Globus pallidus (tissue), 1 donor: ENCODE measurements at places on chromosomes 3 and 15.
A peak's percentile ranks its signal among the peaks of the same experiment; 100 is the strongest.

- DNase-seq, result no peak
Measured at GRCh38 chr3:162329514-162329913, 832.9 kb downstream of the OTOL1 start.

DNA sequence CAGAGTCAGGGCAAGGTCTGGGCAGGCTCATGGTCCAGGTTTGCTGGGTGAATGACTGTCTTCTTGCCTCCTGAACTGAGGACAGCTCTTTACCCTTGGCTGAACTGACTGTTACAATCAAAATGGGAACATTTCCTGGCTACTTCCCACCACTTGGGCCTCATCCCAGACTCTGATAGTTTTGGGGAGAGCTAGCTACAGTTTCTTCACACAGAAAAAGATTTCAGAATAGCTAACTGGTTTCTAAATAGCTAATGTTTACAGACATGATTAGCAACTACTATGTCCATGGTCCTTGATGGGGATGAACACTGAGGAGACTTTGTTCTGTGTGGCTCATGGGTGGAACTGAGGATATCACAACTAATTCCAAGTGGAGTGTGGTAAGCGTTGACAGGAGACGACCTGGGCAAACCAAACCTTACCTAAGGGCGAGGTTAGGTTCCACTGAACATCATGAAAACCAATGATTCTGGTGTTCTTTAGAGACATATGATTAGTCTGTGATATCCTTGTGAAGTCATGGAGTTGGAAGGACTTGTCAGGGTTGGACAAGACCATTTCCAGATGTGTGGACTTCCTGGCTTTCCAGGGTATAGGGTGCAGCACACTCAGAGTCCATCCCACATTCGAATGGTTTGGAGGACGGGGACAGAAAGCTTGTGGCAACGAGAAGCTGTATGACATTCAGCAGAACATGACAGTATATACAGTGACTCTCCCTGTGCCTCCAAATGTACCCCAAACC, 7.3 kb downstream of the ALPK3 start:
- DNase-seq, result no peak

- DNase-seq, result no peak
Measured at GRCh38 chr3:69869643-69870042, 129.9 kb upstream of the SAMMSON start.

- DNase-seq, result no peak
Measured at GRCh38 chr3:193744048-193744821, 151.2 kb downstream of the OPA1 start.

DNA sequence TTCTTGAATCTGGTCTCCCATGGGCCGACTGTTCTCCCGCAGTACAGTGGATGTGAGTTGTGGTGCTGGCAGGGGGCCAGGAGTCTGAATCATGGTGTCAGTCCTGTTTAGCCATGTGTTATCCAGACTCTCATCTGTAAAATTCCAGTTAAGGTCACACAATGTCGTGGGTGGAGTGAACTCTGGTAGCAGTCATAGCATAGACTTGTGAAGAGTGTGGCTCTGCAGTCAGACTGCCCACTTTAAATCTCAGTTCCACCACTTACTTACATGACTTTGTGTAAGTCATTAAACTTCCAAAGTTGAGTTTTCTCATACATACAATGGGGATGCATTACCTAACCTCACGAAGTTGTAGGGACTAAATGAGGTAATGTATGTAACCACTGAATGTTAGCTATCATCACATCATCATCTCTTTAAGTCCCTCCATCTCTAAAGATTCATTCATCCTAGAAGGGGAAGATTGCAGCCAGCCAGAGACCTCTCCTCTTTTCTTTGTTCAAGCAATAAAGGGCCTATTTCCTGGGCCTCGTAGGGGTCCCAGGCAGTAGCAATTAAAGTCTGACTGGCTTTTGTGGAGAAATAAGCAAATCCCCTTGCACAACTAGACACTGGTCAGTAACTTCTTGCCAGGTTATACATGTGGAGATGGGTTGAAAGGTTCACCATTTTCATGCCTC, 93.9 kb downstream of the PCCB start:
- DNase-seq, result peak; percentile 29

GRCh38 chr3:35643495-35643894, 4.2 kb downstream of the ARPP21 start:
- no peak for DNase-seq

- DNase-seq, result peak; percentile 18
Measured at GRCh38 chr15:89777782-89778380, 1.7 kb downstream of the MESP2 start.

GRCh38 chr3:139302801-139303113, 41.1 kb upstream of the MRPS22 start:
- DNase-seq, result no peak

DNA sequence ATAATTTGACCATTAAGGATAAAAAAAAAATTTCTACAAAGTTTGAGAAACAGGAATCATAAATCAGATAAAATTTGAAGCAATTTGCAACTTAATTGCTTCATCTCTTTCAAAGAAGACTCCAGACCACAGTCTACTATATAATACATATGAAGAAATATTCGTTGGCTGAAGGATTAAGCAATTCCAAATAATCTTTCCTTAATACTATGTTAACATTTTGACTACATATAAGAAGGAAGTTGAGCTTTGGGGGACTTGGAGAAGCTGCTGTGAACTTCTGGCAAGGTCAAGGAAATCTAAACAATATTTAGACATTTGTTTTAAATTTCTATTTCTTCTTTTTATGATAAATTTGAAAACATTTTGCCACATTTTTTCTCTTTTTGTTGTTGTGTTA, 13.5 kb upstream of the GABRR3 start:
- DNase-seq, result no peak

DNA sequence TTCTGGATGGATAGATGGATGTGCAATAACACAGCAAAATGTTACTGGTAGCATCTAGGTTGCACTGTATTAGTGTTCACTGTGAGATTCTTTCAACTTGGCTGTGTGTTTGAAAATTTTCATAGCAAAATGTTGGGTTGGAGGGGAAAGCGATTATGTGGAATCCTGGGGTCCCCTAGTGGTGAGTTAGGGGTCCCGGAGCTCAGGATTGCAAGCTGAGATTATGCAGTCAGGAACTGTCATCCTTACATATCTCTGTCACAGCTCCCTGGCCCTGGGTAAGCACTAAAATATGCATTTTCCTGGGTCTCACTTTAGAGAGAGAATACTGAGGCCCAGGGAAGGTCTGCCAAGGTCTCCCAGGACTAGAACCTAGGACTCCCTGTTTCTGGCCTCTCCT, 77.2 kb downstream of the CEMIP start:
- no peak for DNase-seq

DNA sequence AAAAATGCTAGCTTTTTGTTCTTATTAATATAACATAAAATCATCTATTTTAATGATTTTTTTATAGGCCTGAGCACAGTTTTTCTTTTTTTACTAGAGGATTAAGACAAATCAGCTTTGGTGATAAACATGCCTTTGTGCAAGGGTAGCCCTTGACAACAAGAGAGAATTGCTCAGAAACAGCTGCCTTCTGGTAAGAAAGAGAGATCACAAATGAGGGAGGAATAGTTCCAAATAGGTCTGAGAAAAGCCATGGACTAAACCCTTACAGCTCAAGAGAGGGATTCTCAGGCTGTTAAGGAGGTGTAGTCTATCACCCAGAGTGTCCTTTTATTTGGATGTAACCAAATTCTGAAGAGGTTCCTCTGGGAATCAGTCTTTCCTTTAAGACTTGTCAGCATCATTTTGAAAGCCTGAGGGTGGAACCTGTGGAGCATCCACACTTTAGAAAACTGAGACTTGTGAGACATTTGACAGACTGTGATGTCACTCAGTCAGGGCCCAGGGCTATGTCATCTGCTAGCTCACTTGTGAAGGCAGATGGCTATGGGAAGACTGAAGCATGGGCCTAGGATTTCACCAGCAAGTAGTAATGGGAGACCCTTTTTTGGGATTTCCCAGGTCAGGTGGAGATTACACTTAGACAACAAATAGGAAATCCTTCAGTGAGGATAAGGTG, 102.9 kb upstream of the KCNAB1 start:
- DNase-seq, result no peak

DNA sequence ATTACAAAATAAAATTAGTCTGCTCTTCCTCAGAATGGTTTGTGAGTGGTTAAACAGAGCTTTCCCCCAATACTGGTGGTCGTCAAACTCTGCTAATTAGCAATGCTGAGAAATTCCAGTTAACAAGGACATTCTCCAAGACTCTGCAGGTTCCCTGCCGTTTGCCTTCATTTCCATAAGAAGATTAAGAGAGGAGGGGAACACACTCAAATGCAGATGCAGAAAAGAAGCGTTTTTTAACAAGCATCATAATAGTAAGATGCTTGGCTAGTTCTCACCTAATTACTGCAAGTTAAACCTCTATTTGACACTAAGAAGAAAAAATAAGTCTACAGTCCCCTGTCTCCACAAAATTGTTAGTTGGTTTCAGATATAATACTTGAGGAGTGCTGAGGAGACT, 3.7 kb upstream of the SOX2 start:
- DNase-seq, result no peak

DNA sequence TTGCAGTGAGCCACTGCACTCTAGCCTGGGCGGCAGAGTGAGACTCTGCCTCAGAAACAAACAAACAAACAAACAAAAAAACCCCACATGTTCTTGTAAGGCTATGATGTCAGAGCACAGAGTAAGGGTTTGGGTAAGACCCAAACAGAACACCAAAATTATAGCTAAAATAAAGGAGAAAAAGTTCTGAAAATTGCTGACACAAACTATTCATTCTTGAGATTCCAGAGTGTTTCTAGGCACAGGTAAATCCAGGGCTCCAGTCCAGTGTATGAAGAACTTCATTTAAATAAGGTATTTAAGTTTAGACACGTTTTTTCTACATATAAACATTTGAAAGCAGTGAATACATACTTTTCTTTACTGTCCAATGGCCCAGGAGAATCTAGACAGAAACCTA, 3.9 kb downstream of the CDC25A start:
- no peak for DNase-seq

GRCh38 chr15:42402455-42403205, 43.3 kb downstream of the CAPN3 start:
- no peak for DNase-seq

DNA sequence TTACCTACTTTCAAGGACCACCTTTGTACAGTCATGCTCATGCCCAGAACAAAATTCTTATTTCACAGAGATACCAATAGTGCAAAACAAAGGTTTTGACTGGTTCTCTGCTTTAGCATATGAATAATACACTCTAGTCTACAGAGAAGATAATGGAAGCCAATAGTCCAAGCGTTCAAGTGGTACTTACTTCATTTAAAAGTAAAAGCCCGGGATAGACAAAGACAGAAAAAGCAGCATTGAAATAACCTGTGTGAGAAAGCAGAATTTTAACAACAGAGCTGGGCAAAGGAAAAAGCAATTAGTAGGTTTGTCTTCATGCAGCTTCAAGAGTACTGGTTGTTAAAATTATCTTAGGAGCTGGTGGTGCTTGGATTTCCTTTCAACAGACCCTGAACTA, 848.3 kb downstream of the FHIT start:
- DNase-seq, result no peak

GRCh38 chr3:12532182-12532581, 13.1 kb downstream of the MKRN2OS start:
- no peak for DNase-seq

GRCh38 chr15:35141743-35142471, 56.8 kb upstream of the NANOGP8 start:
- no peak for DNase-seq

DNA sequence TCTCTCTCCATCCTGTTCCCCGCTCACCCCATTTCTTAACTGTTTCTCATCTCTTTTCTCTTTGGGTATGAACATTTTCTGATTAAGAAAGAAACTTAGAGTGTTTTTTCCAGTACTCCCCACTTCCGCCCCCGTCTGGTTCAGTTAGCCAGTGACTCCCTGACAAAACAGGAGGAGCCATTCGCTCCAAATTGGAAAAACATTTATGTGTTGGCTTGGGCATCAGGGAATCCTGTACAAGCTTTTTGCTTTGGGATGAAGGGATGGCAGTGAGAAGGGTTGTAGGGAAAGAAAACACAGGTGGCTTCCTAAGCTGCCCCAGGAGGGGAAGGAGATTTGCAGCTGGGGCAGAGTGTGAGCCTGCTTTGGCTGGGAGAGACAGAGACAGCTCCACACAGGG, 47.0 kb downstream of the BOC start:
- DNase-seq, result no peak

- DNase-seq, result peak; percentile 85
Measured at GRCh38 chr15:38129531-38130204, 123.0 kb upstream of the SPRED1 start.

- DNase-seq, result no peak
Measured at GRCh38 chr3:173529062-173529711, 131.6 kb downstream of the NLGN1 start.
